ENCODE measurements at places on chromosomes 5 and 9.

- DNase-seq: no peak
Measured at GRCh38 chr5:159362220-159362619, 31.9 kb upstream of the IL12B start.

- peak; percentile 57 for DNase-seq
Measured at GRCh38 chr5:332843-333242, 11.3 kb downstream of the AHRR start.

DNA sequence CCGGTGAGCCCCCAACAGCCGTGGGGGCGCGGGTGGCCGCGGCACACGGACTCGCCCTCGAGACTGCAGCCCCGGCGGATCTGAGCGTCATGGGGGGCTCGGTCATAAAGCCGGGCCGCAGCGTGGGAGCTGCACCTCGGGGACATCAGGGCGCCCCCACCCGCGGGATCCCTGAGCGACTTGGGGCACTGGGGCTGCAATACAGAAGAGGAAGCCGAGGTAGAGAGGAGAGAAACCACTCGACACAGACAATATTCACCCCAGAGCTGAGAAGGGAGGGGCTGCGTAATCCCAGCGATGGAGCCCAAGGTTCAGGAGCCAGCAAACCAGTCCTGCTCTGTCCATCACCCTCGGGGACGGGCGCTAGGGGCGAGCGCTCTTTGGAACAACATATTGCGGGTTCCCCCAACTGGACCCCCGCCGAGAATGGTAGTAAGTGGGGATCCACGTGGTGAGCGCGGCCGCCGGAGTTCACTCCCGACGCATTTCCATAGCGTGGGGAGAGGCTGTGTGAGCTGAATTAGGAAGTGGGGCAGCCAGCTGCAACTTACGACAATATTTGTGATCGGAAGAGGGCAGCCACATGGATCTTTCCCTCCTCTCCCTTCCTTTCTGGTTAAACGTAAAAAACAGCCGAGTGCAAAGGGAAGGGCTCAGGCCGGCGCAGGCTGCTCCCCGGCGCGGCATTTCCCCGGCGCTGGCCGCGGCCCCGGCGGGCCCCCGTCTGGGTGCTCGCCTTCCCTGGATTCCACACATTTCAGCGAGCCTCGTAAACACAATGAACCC, 9.9 kb downstream of the PTCH1 start:
- peak; percentile 27 for DNase-seq

DNA sequence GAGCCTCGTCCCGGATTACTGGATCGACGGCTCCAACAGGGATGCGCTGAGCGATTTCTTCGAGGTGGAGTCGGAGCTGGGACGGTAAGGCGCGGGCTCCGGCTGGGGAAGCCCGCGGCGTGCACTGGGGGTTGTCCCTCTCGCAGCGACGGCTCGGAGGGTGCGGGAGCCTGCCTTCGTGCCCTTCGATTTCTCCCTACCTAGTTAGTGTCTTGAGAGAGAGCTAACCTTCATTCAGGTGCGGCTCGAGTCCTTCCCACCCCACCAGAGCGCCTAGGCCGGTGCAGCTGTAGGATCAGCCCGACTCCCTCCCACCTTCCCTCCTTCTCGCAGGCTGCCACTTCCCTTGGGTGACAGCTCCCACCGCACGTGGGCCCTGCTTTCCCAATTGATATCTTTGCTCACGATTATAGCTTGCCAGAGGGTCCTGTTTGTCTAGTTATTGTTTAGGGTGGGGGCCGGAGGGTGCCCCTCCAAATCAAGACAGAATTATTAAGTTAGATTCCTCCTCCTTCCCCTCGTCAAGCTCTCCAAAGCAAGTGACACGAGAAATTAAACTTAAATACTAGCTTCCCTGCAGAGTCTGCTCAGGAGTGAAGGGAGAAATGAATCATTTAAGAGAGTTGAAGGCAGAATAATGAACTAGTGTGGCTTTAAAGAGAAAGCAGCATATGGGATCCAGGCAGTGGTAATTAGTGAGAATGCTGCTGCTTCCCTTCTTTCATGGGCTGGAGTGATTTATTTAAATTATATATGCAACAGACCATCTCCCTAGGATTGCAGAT, 569 bp downstream of the CAMK4 start:
- peak; percentile 52 for DNase-seq

DNA sequence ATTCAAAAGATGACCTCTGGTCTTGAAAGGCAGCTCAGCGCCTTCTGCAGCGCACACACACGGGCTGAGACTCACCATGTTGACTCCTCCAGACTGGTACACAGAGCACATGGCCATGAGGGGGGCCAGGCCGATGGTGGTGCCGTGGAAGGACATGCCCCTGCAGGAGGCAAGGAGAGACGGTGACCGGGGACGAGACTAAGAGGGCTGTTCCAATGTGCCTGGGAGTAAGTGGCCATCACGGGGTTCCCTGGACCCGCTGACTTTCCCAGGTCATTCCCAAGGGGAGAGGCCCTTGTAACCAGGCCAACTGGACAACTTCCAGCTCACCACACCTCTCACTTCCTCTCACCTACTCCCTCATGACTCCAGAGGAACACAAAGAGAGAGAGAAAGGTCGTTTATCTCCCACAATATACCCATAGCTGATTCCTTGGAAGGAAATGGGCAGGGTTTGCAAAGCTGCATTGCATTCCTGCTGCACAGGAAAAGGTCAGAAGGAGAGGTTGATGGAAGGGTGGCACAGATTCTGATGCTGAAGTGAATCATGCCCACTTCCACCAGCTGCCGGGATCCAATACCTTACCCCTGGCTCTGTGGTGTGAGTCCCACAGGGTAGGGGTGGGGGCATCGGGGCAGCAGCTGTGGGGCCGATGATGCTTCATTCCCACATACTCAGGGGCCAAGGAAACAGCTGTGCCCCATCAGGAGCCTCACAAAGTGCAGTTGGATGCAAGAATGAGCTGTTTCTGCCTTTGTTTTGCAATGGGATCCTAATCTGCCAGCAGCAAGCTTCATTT, 47.2 kb downstream of the NIPAL4 start:
- DNase-seq: no peak

- DNase-seq: no peak
Measured at GRCh38 chr9:26800322-26800721, 92.3 kb downstream of the CAAP1 start.

- no peak for DNase-seq
Measured at GRCh38 chr5:36624277-36624676, 17.9 kb downstream of the SLC1A3 start.

- DNase-seq: no peak
Measured at GRCh38 chr5:140340605-140341121, 5.7 kb downstream of the HBEGF start.

DNA sequence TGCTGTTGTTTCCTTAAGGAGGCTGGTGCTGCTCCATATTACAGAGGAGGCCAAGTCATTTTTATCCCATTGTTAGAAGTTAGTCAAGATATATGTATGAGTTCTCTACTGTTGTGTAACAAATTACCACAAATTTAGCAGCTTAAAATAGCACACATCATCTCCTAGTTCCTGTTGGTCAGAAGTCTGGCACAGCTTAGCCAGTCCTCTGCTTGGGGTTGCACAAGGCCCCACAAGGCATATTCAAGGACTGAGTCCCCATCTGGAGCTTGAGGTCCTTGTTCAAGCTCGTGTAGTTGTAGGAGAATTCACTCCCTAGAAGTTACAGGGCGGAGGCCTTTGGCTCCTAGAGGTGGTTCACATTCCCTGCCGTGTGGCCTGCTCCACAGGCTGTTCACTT, 14.7 kb downstream of the MTAP start:
- no peak for DNase-seq

DNA sequence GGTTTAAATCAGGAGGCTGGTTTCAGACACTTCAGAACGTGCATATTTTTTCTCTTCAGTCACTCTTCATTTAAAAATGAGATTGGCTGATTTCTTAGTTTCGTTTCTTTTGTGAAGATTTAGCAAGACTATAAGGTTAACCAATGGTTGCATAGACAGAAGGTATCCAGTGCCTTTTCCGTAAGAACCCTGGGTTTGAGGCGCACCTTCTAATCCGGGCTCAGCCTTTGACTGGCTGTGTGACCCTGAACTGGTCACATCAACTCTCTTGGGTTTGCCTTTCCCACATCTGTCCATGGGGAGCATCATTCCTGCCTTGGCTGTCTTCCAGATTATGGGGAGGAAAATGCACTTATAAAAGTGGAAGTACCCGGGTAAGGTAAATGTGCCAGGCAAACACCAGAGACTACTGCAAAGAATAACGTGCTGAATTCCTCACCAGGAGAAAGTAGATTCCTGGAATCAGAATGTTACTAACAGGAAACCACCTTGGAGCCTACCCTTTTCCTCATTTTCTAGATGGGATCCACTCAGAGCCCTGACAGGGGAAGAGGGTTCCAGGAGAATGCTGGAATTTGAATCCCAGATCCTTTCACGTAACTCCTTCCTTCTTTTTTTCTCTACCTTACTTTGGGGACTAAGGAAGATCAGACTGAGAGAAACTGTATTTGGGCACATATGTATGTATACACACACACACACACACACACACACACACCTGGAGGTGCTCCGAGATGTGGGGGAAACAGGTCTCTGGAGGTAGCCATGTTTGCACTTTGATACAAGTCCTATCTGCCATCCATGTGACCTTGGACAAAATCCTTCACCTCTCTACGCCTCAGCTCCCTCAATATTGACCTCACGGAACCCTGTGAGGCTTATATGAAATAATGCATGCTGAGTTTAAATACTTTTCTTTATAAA, 6.8 kb downstream of the HAND1 start:
- DNase-seq: no peak

DNA sequence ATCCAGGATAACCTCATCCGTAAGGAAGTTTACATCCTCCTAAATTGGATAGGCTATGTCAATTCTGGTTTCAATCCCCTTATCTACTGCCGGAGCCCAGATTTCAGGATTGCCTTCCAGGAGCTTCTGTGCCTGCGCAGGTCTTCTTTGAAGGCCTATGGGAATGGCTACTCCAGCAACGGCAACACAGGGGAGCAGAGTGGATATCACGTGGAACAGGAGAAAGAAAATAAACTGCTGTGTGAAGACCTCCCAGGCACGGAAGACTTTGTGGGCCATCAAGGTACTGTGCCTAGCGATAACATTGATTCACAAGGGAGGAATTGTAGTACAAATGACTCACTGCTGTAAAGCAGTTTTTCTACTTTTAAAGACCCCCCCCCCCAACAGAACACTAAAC, 1.3 kb downstream of the ADRB2 start:
- no peak for DNase-seq

DNA sequence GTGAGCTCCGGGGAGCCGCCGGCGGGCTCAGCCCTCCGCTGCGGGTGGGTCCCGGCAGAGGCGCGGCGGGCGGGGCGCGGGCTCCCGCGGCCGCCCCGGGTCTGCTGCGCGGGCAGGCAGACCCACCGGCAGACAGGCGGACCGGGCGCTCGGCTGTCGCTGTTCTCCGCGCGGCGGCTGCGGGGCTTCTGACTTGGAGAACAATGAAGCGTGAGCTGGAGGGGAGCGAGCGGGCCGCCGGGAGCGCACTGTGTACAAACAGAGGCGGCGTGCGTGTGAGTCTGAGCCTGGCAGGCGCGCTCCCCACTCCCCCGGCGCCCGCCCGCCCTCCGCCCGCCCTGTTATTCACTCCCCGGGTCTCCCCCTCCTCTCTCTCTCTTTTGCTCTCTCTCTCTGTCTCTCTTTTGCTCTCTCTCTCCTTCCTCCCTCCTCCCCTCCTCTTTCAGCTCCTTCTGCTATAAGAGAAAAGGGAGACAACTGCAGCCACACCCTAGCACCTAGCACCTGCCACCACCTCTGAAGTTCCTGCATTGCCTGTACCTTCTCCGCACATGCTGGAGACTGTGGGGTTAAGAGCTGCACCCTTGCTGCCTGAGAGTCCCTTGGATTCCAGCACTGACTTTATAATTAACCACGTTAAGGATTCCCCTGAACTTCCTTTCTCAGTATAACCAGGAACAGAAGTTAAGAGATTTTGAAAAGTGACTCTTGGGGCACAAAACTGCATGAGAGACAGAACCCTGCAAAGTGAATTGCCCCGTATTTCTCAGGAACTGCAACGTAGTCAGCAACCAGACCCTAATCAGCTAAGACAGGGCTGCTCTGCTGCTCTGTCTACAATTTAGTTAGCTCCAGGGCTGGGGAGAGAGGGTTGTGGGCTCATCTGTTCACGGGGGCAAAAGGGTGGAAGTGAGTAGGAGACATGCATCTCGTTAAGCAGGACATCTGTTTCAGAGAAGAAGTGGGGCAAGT, at the start of gene EDIL3:
TSS of gene EDIL3 (minus strand) at position 277 of the 972 bp plus-strand sequence. CDS start 506 bp downstream, outside the sequence.
- DNase-seq: no peak

DNA sequence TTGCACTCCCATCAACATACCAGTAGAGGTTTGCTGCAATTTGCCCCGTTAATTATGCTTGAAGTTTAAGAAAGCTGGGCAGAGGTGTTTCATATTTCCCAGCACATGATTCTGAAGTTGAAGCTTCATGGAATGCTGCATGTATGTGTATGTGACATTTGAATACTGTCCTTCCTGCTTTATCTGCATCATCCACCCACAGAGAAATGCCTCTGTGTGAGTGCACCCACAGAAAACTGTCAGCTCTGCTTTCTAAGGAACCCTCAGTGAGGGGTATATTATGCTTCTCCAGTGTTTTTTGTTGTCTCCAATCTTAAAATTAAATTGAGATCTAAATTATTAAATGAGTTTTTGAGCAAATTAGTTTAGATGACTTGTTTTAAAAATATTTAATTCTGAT, 358.1 kb upstream of the PIK3R1 start:
- DNase-seq: no peak

- DNase-seq: no peak
Measured at GRCh38 chr5:159120446-159120845, 20.7 kb upstream of the EBF1 start.

- no peak for DNase-seq
Measured at GRCh38 chr9:32487981-32488380, 38.0 kb downstream of the RIGI start.

GRCh38 chr9:102985162-102985895, 9.8 kb upstream of the CYLC2 start:
- no peak for DNase-seq

GRCh38 chr5:104088876-104089778, 526.5 kb upstream of the NUDT12 start:
- no peak for DNase-seq

DNA sequence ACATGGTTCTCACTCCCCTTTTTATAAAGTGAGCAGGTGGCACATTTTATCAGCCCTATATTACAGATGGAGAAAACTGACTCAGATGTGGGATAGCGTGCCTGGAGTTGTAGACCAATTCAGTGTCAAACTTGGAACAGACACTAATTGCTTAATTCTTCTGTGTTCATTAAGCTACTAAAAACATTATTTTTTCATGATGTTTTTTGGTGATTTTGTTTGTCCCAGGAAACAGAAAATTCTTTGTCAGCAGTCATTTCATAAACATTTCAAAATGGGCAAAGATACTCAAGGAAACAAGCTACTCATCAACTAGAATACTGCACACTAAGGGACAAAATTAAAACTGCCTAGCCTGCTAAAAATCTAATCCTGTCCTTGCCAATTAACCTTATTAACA, 2.2 kb downstream of the ABHD17B start:
- DNase-seq: no peak

Data from stimulated activated CD4-positive, alpha-beta T cell treated with anti-CD3 and anti-CD28 coated beads, Interleukin-4, amount 100 ng/mL, for 24 hours (primary cell).